Amniotic epithelial cell (primary cell): ENCODE measurements at places on chromosomes 3 and 15.

- DNase-seq: no peak
Observed at GRCh38 chr3:114450008-114450596, 156.3 kb downstream of the TIGIT start.

- DNase-seq: no peak
Observed at GRCh38 chr3:48486952-48487351, 17.0 kb downstream of the SHISA5 start.

DNA sequence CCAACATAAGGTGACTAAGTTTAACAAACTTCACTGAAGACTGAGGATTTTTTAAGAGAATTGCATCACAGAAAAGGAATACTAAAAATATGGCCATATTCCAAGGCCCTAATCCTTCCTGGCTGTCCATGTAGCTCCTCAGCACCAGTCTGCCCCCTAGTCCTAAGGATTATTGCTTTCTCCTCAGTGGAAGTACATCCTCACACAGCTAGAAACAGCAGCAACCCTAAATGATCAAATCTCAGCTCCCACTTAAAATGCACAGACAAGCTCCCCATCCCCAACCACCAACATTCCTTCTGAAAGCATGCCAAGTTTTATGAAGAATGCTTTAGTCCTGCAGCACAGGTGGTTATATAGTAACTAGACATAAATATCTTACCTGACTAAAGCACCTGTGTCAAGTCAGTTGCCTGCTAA, 14.7 kb downstream of the ST3GAL6 start:
- peak; percentile 93 for DNase-seq

GRCh38 chr3:128494367-128494650, 1.3 kb upstream of the GATA2 start:
- no peak for DNase-seq
